ENCODE measurements at places on chromosomes 6 and 20.

GRCh38 chr6:111038534-111039252, 48.6 kb upstream of the SLC16A10 start:
- no peak for DNase-seq

GRCh38 chr20:24617080-24617432, 147.6 kb downstream of the SYNDIG1 start:
- DNase-seq: no peak

- no peak for DNase-seq
Observed at GRCh38 chr6:168468045-168468444, 27.1 kb downstream of the SMOC2 start.

DNA sequence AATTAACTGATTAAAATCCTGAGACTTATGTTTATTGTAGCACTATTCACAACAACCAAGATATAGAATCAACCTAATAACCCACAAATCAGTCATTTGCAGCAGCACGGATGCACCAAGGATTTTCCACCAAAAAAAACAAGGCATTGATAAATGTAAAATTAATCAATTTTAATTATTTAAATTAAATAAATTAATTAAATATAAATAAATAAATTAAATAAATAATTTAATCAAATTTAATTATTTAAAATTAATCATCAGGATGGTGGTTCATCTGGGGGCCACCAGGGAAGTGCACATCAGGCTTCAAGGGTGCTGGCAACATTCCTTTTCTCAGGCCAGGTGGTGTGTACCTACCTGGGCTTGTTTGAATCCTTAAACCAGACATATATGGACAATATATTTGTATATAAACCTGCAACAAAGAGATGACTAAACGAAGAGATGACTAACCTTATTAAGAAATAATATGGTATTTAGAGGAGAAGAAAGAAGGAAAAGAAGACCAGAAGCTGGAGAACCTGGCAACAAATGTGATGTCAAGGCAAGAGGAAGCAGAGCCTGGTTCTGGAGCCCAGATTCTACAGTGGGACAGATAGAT, 89.2 kb downstream of the CD164 start:
- no peak for DNase-seq

DNA sequence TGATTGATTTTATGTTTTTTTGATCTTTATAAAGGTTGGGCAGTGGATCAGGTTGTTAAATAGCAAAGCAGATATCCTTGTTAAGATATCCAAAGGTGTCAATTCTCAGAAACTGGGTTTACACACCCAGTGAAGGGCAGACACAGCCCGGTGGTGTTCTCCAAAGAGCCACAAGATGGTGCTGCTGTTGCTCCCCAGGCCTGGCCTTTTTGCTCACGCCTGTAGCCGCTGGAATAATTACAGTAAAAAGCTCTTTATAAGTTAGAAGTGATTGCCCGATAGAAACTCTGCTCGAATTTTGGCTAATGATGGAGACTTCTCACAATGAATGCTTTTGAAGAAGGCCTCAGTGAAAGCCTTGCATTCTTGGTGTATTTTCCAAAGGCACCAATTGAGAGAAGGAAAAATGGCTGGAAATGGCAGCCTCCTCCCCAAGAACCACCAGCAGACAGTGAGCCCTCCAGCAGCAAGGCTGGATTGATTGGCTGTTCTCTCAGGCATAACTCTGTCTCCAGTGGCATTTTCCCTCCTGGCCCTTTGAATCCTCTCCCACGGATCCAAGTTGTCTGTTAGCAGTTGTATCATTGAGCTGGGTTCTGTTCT, 120.5 kb upstream of the CHD6 start:
- DNase-seq: peak; percentile 17
